IMR-90 (cell line): ENCODE measurements at places on chromosomes 1 and 21.
A peak's percentile ranks its signal among the peaks of the same experiment; 100 is the strongest.

DNA sequence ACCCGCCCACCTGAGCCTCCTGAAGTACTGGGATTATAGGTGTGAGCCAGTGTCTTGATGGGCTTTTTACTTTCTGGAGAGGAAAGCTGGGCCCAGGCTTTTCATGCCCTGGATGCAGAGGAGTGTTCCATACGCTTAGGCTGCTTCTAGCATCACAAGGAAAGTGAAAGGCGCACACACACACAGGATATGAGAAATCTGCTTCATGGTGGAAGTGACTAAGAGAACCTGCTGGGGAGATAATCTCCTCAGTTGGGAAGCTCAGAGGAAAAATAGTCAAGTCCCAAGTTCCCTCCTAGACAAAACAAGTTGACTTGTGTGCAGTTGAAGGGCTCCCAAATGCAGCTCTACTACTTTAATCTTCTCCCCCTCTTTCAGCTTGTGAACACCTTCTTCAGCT is 2.2 kb downstream of the NUDC start:
- peak; percentile 52 for DNase-seq

- no peak for DNase-seq
Measured at GRCh38 chr1:117244971-117245370, 34.2 kb upstream of the VTCN1 start.

DNA sequence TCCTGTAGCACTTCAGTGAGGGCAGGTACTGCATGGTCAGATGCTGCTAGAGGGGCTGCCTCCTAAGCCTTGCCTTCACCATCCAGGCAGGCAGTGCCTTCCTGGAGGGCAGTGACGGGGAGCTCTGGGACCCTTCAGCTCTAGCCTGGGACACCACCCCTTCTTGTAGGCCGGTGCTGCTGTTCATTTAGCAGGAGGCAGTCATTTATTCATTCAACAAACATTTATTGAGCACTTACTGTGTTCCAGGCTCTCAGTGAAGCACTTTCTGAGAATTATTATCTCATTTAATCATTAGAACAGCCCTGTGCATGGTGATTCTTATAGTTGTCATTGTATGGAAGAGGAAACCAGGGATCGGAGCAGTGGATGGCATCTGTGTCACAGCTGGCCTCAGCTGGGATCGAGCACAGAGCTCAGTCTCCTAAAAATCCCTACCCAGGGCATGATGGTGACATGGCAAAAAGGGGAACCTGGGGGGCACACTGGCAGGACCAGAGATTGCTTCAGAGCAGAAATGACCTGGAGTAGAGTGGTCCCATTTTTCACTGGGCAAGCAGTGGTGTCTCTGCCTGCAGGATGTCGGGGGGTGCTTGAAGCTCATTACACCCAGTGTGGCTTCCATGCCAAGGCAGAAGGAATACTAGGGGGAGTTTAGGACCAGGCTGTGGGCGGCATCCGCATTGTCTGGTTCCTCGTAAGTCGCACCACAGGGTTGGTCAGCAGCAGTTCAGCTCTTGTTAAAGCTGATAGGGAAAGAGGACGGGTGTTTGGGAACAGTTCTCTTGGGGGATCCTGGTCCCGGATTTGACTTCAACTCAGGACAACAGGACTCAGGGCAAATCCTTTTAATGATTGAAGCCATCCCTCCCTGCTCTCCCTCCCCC is 28.8 kb downstream of the ARHGEF10L start:
- no peak for DNase-seq

- no peak for DNase-seq
Measured at GRCh38 chr1:224737353-224737727, 121.2 kb downstream of the CNIH3 start.

DNA sequence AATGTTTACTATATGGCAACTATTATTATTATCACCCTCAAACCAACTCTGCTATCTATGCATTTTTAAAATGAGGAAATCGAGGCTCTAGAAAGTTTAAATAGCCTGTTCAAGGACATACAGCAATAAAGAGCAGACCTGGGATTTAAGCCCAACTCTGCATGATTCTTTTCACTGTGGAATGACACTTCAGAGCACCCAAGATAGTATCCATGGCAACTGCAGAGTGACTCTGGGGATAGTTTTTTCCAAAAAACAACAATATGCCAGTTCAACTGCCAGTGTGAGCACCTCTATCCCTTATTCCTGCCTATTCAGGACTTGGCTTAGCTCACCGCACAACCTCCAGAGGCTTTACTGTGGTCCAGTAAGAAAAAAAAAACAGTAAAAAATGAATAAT is 293.9 kb downstream of the BRINP2 start:
- DNase-seq: no peak

DNA sequence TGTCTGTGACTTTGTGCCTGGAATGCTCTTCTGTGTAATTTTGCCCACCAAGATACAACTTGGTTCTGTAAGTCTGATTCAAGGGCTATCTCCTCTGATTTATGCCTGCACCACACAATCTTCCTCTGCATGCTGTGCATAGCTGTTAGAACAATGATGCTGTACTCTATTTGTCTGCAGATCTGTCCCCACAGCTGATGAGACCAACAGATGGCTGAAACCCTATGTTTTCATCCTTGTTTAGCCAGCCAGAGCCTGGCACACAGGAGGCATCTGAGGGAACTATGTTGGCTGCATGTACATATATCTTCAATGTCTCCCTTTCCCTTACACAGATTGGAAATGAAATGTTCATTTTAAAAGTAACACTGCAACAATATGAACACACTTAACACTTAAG is 58.0 kb upstream of the ABCA4 start:
- DNase-seq: no peak

DNA sequence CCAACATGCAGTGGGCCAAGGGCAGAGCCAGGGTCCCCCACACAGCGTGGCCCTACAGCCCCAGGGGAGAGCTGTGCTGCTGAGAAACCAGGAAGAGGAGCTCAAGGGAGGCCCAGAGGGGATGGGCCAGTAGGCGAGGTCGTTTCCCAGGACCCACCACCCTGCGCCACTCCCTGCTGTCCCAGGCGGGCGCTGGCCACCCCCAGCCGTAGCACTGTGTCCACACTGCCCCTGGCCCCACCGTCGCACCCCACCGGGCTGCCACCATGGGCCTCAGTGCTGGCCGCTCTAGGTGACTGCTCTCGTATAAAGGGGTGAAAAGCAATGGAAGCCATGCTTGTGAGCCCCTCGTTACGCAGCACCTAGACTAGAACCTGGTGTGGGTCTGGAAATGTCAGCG is 22.4 kb downstream of the NADK start:
- no peak for DNase-seq

- peak; percentile 63 for DNase-seq
Measured at GRCh38 chr1:61184040-61184713, 101.8 kb downstream of the NFIA start.

GRCh38 chr21:41500931-41501381 is 7.0 kb downstream of the TMPRSS2 start:
- DNase-seq: no peak

- no peak for DNase-seq
Measured at GRCh38 chr1:1914101-1914970, 724 bp upstream of the CALML6 start.

- DNase-seq: no peak
Measured at GRCh38 chr1:30866594-30866993, 42.0 kb downstream of the SDC3 start.

GRCh38 chr1:197312163-197312562 is 44.1 kb downstream of the CRB1 start:
- DNase-seq: no peak

DNA sequence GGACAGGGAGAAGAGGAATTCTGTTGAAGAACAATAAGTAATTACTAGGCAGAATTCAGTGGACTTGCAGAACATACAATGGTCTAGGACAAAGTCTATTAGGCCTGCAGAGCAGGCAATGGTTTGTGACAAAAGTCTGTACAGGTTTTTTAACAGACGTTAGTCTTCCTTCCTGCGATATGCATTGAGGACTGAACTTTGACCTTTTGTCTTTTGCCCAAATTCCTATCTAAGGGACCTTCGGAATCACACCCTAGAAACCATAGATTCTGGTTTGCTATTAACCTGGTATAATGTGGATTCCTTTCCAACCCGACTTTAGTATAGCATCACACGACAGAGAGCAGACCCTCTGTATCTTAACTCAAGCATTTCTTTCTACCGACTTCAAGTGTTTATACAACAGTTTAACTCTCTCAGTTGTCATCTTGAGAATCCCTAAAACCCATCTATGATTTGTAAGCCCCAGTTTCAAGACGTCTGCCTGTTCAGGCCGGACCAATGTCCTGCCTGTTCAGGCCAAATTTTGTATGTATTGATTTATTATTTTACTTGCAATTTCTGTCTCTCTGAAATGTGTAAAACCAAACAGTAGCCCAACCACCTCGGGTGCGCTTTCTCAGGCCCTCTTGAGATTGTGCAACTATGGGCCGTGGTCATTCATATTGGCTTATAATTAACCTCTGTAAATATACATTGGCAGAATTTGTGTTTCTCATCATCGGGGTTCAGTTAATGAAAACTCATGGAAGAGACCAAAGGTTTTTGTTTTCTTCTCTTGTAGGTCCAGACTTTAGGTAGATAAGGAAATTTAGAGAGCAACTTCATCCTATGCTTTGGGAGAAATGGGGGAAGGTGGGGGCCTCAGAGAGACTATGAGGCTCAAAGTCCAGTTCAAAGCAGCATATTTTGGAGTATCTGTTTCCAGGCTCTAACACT is 76.9 kb upstream of the TNFSF18 start:
- no peak for DNase-seq

GRCh38 chr1:226627050-226627755 is 78.6 kb downstream of the STUM start:
- DNase-seq: no peak

DNA sequence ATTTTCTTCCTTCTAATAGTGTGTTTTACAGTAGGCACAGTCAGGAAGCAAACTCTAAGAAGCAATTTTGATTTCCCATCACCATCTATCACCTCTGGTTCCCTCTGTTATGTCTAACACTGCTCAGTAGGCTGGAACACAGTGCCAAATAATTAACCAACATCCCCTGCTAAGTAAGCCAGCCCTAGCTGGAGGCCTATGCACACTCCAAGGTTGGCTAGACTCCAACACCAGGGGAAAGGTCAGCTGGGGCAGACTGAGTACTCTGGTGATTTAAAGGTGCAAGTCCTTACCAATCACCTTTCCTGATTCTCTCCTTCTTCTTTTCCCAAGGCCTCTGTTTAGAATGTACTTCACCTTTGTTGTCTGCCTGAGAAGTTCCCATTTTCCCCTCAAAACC is 46.5 kb upstream of the BEND5 start:
- DNase-seq: no peak

DNA sequence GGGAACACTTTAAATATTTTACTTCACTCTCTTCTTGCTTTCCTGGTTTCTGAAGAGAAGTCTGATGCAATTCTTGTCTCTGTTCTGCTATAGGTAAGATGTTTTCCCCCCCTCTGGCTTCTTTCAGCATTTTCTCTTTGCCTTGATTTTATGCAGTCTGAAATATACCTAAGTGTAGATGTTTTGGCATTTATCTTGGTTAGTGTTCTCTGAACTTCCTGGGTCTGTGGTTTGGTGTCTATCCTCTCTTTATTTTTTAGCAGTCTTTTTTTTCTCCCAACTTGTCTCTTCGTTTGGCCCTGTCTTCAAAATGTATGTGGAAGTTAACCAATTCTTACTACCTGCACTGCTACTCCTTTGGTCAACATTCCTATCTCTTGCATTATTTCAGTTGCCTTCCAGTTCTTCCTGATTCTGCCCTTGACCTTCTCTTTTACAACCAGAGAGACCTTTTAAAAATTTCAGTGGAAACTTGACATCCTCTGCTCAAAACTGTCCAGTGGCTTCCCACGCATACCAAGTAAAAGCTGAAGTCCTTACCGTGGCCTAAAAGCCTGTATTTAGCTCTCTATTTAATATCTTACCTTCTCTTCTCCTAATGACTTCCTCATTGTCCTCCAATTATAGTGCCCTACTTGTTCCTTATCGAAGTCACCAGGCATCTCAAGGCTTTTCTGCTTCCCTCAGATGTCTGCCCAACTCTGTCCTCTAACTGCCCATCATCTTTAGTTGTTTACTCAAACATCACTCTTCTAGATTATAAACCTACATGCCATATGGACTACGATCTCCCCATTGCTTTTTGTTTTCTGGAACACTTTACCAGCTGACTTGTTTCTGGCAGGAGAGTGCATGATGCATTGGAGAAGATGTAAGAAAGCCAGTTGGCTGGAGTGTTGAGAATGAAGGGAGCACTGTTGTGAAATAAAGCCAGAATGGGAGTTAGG is 40.9 kb downstream of the RAP1A start:
- peak; percentile 11 for DNase-seq

DNA sequence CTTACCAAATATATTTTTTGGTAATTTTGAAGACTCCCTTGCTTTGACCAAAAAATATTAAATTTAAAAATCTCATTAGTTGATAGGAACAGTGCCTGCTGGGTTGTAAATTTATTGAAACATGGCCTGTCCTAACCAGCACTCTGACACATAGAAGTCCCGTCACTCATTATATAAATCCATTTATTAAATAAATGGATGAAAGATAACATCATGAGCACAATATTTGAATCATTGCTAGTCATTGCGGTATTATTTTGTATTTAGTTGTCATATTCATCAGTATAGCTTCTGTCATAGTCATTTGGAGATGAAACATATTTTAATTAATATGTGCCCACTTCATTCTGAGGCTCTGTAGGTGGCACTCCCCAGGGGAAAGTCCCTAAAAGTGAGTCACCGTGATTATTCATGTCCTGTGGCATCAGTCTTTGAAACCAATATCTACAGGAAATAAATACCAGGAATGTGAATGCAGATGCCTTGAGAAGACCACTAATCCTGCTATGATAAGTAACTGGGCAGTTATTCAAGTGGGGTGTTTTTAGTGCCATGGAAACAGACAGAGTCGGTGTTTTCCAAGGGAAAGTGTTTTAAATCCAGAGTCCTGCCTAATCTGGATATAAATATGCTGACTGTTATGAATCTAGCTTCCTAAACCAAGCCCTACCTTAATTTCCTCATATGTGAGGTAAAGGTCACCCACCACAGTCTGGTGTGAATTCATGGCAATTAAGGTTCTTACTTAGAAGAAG is 302.0 kb downstream of the DUSP10 start:
- DNase-seq: peak; percentile 98

DNA sequence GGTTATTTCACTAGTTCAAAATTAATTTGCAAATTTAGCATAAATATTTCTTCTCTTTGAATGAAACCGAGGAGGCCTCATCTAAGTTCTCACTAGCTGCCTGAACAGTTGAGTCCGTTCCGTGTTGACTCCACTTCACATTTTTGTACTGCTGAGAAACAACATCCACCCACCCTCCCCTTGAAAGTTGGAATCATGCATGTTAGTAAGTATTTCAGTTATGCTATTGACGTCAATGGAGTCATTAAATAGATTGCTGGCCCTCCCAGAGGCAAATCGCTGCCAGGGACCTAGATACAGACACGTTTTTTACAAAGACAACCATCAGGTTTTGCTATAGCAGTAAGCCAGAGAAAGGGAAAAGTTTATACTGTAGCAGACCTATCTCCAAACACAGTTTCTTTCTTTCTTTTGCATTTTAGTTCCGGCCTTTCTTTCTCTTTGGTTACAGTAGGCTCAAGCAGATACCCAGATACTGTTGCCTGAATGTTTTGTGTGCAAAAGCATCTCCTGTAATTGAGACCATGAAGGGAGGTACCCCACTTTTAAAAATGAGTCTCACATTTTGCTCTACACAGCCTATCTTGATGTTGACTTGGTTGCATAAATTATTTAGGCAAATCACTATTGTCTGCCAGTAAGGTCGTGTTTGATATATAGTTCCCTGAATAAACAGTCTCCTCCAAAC is 262.6 kb upstream of the SGIP1 start:
- peak; percentile 99 for DNase-seq

- no peak for DNase-seq
Measured at GRCh38 chr1:236045771-236046170, 19.1 kb downstream of the NID1 start.
